ENCODE measurements at places on chromosomes 1 and 21.

DNA sequence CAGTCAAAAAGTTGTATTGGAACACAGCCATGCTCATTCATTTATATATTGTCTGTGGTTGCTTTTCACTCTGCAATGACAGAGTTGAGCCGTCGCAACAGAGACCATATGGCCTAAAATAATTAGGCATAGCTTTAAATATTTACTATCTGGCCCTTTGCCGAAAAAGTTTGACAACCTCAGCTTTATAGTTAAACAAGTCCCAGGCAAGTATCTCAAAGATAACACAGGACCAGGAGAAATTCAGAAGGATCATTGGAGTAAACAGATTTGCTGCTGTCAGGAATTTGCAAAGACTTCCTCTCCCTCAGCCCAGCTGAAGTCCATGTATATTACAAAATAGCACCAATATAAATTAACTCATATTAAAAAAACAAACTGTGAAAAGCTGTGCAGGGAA lies 34.4 kb downstream of the NID1 start:
- no peaks in the 10 kb centered on the region for H3K36me3 ChIP-seq
- no peak overlapping the region for H3K27ac ChIP-seq
- DNase-seq, result no peak

- H3K27me3 ChIP-seq, result no peaks in the 10 kb centered on the region
- no peak overlapping the region for H3K27ac ChIP-seq
- DNase-seq, result no peak
These were observed 74.9 kb downstream of the CCDC18 start for GRCh38 chr1:93255222-93256079.

- no peaks in the 10 kb centered on the region for H3K27me3 ChIP-seq
- H3K36me3 ChIP-seq, result no peaks in the 10 kb centered on the region
- H3K27ac ChIP-seq, result no peak overlapping the region
- no peaks in the 10 kb centered on the region for H3K4me1 ChIP-seq
These were observed 72.9 kb downstream of the ZNF281 start for GRCh38 chr1:200336901-200337391.

DNA sequence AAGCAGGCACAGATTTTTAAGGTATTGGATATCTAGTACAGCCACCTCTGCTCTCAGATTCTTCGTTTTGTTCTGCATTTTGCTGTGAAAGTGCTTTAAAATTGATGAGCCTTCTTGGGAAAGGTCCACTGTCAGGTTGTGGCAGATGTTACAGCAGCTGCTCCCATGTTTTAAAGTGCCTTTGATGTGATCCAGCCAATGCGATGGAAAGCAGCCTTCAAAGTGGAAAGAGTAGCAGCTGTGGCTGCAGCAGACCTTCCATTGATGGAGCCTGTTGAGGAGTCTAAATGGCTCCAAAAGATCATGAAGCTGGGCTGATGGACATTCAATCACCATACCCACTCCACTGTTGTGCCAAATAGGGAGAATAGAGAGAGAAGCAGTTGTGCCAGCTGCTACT lies 816.9 kb downstream of the PLA2G4A start:
- no peak overlapping the region for H3K4me3 ChIP-seq
- no peak overlapping the region for H3K27ac ChIP-seq
- no peaks in the 10 kb centered on the region for H3K27me3 ChIP-seq
- no peaks in the 10 kb centered on the region for H3K36me3 ChIP-seq
- no peaks in the 10 kb centered on the region for H3K4me1 ChIP-seq

GRCh38 chr1:57986432-57986831 lies 560.1 kb downstream of the OMA1 start:
- no peak for DNase-seq
- no peaks in the 10 kb centered on the region for H3K36me3 ChIP-seq
- no peak overlapping the region for H3K4me3 ChIP-seq
- H3K27ac ChIP-seq, result no peak overlapping the region
- H3K27me3 ChIP-seq, result no peaks in the 10 kb centered on the region
- no peaks in the 10 kb centered on the region for H3K4me1 ChIP-seq

- no peaks in the 10 kb centered on the region for H3K4me1 ChIP-seq
- H3K36me3 ChIP-seq, result no peaks in the 10 kb centered on the region
- H3K27me3 ChIP-seq, result no peaks in the 10 kb centered on the region
These were observed 303.6 kb downstream of the BARHL2 start for GRCh38 chr1:90413519-90413918.

GRCh38 chr1:225896937-225897549 lies 8.1 kb upstream of the LEFTY1 start:
- H3K36me3 ChIP-seq, result no peaks in the 10 kb centered on the region
- no peak overlapping the region for H3K4me3 ChIP-seq
- H3K27me3 ChIP-seq, result no peaks in the 10 kb centered on the region
- H3K4me1 ChIP-seq, result peaks cover 8% of the 10 kb centered on the region

DNA sequence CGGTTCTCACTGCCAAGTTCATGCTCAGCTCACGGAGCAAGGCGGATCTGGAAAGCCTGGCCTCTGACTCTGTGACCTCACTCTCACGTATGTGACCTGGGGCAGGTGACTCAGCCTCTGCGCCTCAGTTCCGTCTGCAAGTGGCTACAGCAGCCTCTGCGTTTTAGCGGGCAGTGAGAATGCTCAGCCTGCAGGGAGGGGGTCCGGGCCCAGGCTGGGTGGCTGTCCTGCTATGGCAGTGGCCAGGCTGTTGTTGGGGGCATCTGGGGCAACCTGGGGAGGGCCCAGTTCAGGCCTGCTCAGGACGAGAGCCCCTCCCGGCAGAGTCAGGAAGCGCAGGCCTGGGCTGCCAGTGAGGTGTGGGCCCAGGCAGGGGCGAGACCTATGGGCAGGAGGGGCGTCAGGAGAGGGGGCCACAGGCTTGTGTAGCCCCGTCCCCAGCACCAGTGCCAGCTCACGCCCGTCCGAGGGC lies 27.9 kb downstream of the ARHGEF16 start:
- no peak overlapping the region for H3K27ac ChIP-seq
- no peaks in the 10 kb centered on the region for H3K27me3 ChIP-seq
- no peak for DNase-seq
- no peak overlapping the region for H3K4me3 ChIP-seq

DNA sequence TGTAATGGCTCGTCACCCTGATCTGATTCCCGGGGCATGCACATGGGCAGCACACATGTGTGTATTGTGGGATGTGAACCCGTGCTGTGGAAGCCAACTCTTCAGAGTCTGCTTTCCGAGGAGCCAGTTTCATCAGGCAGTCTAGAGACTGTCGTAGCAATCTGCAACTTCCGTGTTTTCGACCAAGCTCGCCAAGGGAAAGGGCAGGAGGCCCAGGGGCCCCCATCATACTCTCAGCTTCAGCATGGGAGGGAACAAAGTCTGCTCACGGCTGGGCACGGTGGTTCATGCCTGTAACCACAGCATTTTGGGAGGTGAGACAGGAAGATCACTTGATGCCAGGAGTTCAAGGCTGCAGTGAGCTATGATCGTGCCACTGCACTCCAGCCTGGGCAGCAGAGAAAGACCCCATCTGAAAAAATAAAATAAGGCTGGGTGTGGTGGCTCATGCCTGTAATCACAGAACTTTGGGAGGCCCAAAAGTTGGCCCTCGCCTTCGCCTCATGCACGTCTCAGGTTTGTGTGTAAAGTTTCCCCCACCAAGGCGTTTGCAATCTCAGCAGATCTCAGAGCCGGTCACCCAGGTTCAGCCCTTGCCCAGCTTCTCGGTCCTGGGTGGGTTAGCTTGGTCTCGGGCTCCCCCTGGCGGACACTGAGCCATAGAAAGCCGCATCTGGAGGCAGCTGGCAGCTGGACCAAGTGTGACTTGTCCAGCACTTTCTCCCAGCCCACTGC lies 48.5 kb upstream of the SLC25A33 start:
- H3K36me3 ChIP-seq, result no peaks in the 10 kb centered on the region
- no peak overlapping the region for H3K27ac ChIP-seq
- no peak overlapping the region for H3K4me3 ChIP-seq
- H3K4me1 ChIP-seq, result peaks cover 15% of the 10 kb centered on the region
- H3K27me3 ChIP-seq, result no peaks in the 10 kb centered on the region
- peak; percentile 93 for DNase-seq

- DNase-seq, result no peak
- no peaks in the 10 kb centered on the region for H3K36me3 ChIP-seq
- H3K27me3 ChIP-seq, result no peaks in the 10 kb centered on the region
- no peak overlapping the region for H3K27ac ChIP-seq
- H3K4me1 ChIP-seq, result no peaks in the 10 kb centered on the region
- H3K4me3 ChIP-seq, result no peak overlapping the region
These were observed 137.9 kb downstream of the SLC45A1 start for GRCh38 chr1:8455700-8456307.

DNA sequence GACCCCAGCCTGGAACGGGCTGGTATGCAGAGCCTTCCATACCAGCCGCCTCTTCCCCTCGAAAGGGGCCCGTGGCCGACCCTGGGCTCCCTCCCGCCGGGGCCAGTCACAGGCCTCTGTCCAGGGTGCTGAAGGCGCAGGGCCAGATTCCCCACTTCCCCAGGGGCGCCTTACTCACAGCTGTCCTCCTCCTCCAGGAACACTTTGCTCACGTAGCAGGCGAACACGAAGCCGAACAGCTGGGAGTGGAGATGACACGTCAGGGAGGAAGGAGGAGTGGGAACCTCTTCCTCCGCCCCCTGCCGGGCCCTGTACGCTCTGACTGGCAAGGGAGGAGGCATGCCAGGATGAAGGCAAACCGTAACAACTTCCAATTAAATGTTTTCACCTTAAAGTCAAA lies 57.3 kb downstream of the NKAIN1 start:
- H3K27me3 ChIP-seq, result no peaks in the 10 kb centered on the region
- H3K36me3 ChIP-seq, result no peaks in the 10 kb centered on the region
- no peak overlapping the region for H3K4me3 ChIP-seq
- H3K27ac ChIP-seq, result no peak overlapping the region
- peak; percentile 71 for DNase-seq

DNA sequence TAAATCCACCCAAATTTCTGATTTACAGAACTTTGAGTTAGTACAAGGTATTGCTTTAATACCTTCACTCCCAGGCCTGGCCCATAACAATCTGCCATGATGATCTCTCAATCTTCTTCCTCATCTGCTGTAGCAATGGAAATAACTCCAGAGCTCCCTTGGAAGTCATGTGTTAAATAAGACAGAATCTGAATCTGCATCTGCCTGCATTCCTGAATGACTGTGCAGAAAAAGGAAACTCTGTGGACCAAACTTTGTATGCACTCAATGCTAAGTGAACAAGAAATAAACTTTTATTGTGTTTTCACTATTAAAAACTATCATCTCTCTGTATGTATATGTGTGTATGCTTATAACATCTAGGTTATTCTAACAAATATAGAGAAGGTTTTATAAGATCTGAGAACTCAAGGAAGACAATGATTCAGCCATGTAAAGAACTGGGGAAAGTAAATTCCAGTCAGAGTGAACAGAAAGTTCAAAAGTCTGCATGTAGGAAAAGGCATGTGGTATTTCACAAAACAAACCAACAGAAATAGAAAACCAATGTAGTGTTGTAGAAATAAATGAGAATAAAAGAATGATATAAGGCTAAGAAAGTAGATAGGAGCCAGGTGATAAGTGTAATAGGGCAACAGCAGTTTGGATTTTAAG lies 390.2 kb downstream of the USH2A start:
- H3K27ac ChIP-seq, result no peak overlapping the region
- no peaks in the 10 kb centered on the region for H3K36me3 ChIP-seq
- no peak for DNase-seq
- H3K4me3 ChIP-seq, result no peak overlapping the region

DNA sequence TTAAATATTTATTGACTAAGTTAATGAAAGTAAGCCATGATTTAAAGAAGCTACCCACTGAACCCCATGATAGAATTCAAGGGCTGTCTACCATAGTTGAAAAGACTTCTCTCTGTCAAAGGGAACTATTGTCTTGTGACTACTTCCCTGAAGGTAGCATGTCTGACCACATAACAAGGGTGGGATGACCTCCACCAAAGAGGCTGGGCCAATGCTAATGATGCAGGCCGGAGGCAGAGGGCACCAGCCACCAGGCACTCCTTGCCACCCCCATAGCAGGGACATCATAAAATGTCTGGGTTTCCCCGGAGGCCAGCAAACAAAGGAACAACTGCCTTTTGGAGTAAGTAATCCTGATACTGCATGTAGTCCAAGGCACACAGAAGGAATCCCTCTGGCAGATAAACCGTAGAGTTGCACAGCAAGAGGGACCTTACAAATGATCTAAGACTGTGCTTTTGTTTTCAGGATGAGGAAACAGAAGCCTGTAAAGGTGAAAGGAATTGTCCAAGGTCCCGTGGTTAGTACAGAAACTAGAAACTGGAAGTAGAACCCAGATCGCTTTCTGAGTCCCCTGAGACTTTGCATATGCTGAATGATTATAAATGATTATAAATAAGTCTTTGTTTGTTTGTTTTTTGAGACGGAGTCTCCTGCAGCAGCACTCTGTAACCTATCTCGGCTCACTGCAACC lies 33.5 kb upstream of the ITPKB start:
- no peaks in the 10 kb centered on the region for H3K27me3 ChIP-seq
- H3K4me3 ChIP-seq, result no peak overlapping the region
- H3K27ac ChIP-seq, result no peak overlapping the region
- no peaks in the 10 kb centered on the region for H3K4me1 ChIP-seq
- no peak for DNase-seq
- H3K36me3 ChIP-seq, result no peaks in the 10 kb centered on the region

DNA sequence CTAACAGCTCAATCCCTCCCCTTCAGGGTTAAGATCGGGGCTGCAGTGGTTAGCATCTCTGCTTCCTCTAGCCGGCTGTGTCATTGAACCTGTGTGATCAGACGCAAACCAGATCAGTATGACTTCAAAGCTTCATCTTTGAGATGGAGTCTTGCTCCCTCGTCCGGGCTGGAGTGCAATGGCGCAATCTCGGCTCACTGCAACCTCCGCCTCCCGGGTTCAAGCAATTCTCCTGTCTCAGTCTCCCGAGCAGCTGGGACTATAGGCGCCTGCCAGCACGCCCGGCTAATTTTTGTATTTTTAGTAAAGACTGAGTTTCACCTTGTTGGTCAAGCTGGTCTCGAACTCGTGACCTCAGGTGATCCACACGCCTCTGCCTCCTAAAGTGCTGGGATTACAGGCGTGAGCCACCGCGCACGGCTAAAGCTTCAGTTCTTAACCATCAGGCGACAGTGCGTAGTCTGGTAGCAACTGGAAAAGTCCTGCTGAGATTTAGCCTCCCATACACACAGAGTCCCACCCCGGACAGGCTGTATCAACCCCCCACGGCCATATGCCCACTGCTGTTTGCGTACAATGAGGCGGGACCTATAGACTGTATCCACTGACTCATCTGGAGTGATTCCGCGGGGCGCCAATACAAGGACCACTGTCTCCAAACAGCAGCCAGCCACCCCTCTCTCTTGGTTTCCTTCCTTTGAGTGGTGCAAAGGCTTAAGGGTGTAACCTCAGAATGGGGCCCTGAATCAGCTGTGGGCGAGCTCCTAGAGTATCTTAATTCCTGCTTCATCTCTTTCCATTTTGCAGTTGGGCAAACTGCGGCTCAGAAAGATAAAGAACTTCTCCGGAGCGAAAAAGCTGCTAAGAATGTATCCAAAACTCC lies 23.3 kb downstream of the CELA3A start:
- H3K4me1 ChIP-seq, result no peaks in the 10 kb centered on the region
- H3K4me3 ChIP-seq, result peak overlapping the region; percentile 98
- H3K36me3 ChIP-seq, result no peaks in the 10 kb centered on the region
- peak overlapping the region; percentile 93 for H3K27ac ChIP-seq
- peak; percentile 51 for DNase-seq

DNA sequence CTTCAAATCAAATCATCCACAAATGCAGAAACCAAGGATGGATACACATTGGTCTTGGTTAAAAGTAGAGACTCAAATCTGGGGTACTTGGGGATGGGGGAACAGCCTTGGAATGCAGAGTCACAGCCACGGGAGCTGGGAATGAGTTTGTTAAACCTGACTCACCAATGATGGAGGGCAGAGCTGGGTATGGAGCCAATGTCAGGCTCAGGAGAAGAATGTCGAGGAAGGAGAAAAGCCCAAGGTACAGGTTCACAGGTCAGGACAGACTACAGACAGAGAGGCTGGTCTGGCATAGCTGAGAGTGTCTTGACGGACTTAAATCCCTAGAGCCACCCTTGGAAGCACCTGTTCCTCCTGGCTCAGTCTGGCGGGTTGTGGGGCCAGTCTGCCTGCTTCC lies 237.6 kb downstream of the NTNG1 start:
- no peaks in the 10 kb centered on the region for H3K4me1 ChIP-seq
- no peaks in the 10 kb centered on the region for H3K36me3 ChIP-seq
- H3K27ac ChIP-seq, result no peak overlapping the region
- H3K27me3 ChIP-seq, result no peaks in the 10 kb centered on the region

Measured in right lobe of liver (tissue), 6 donors.